Activated B cell treated with CpG ODN at 0.5 μM for 24 hours (primary cell): ENCODE measurements at places on chromosomes 12 and 14.

DNA sequence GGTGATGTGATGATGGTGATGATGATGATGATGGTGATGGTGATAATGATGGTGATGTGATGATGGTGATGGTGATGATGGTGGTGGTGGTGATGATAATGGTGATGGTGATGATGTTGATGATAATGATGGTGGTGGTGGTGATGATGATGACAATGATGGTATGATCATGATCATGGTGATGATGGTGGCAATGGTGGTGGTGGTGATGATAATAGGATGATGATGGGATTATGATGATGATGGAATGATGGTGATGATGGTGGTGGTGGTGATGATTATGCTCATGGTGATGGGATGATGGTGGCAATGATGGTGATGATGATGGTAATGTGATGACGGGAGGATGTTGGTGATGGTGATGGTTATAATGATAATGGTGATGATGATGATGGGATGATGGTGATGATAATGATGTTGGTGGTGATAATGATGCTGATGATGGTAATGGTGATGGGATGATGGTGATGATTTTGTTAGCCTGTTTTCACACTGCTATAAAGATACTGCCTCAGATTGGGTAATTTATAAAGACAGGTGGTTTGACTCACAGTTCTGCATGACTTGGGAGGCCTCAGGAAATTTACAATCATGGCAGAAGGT, 314.8 kb upstream of the SFSWAP start:
- no peak overlapping the region for H3K27ac ChIP-seq
- no peaks in the 10 kb centered on the region for H3K4me1 ChIP-seq
- DNase-seq: no peak
- no peaks in the 10 kb centered on the region for H3K36me3 ChIP-seq
- H3K4me3 ChIP-seq: no peak overlapping the region

GRCh38 chr12:62701492-62701891, 233.5 kb downstream of the PPM1H start:
- H3K27ac ChIP-seq: no peak overlapping the region
- DNase-seq: no peak
- H3K4me1 ChIP-seq: no peaks in the 10 kb centered on the region

DNA sequence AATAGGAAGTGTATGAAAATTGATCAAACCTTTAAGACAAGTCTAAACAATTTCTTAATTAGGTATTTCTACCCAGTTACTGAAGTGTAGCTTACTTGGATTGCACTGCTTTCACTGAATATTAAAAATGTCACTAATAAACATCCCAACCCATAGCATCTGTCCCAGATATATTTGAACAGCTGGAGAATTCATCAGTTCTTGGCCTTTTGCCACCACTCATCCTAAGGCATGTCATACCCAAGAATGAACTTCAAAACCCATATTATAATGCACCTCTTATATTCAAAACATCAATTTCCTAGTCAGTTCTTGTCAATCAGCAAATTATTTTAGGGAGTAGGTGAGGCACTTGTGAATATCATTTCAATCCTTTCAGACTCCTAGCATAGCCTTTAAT, 392.3 kb downstream of the PAWR start:
- H3K4me1 ChIP-seq: no peaks in the 10 kb centered on the region
- no peaks in the 10 kb centered on the region for H3K36me3 ChIP-seq
- no peaks in the 10 kb centered on the region for H3K27me3 ChIP-seq
- no peak for DNase-seq
- no peak overlapping the region for H3K27ac ChIP-seq

GRCh38 chr12:27338473-27338872, 5.8 kb downstream of the BMAL2 start:
- no peak for DNase-seq
- H3K4me1 ChIP-seq: peaks cover 9% of the 10 kb centered on the region
- peaks cover under 1% of the 10 kb centered on the region for H3K36me3 ChIP-seq
- peaks cover 6% of the 10 kb centered on the region for H3K27me3 ChIP-seq
- no peak overlapping the region for H3K27ac ChIP-seq

DNA sequence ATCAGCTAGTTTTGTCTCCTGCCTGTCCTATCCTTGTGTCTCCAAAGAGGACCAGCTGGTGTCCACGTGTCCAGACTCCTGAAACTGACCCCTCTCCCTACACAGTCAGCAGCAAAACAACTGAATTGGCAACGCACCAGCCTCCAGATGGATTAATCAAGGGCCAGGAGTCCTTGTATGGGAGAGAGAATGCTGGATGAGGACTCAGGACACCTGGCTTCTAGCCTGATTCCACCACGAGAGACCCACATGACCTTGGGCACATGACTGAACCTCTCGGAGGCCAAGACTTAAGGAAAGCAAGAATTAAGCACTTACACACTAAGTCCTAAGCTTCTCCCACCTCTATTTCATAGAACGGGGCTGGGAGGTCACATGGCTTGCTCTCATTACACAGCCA, 60.4 kb upstream of the CMKLR1 start:
- no peak overlapping the region for H3K27ac ChIP-seq
- no peak overlapping the region for H3K4me3 ChIP-seq
- H3K36me3 ChIP-seq: no peaks in the 10 kb centered on the region
- H3K4me1 ChIP-seq: no peaks in the 10 kb centered on the region
- no peak for DNase-seq
- peaks cover 9% of the 10 kb centered on the region for H3K27me3 ChIP-seq

GRCh38 chr12:1413930-1414329, 180.5 kb downstream of the FBXL14 start:
- no peaks in the 10 kb centered on the region for H3K4me1 ChIP-seq
- peaks cover 73% of the 10 kb centered on the region for H3K36me3 ChIP-seq
- H3K27ac ChIP-seq: no peak overlapping the region
- DNase-seq: no peak
- H3K4me3 ChIP-seq: no peak overlapping the region
- H3K27me3 ChIP-seq: no peaks in the 10 kb centered on the region

- DNase-seq: no peak
- no peak overlapping the region for H3K4me3 ChIP-seq
- no peaks in the 10 kb centered on the region for H3K27me3 ChIP-seq
Observed at GRCh38 chr12:124558313-124558712, 9.1 kb downstream of the NCOR2 start.

DNA sequence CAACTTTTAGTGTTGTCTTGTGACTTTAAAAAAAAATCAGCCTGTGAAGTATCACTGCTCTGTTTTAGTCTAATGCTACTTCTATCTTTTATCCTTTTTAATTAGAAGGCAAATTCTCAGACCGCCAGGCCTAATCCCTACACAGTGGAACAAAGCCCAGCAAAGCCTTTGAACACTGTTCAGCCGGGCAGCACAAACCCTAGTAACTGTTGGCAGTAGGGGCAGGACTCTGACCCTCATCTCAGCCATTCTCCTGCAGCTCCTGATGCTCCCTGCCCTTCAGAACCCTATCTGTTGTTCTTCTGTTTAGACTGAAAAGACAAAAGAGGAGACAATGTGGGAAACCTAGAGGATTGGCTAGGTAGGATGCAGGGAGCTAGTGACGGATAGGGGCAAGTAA, 78.0 kb upstream of the OTX2 start:
- no peak overlapping the region for H3K27ac ChIP-seq
- H3K4me3 ChIP-seq: no peak overlapping the region
- no peaks in the 10 kb centered on the region for H3K4me1 ChIP-seq
- no peaks in the 10 kb centered on the region for H3K36me3 ChIP-seq
- no peak for DNase-seq

DNA sequence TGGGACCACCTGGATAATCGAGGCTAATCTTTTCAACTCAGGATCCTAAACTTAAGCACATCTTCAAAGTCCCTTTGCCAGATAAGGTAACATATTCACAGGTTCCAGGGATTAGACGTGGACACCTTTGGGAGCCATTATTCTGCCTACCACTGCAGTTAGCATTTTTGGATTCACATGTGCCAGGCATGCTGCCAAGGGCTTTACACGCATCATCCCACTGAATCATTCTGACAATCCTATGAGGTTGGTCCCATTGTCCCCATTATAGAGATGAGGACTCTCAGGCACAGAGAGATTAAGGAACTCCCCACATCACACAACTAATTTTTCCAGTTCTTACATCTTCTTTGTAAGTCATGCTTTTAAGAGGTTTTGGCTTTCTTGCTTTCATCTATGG, 34.5 kb downstream of the RTN1 start:
- no peaks in the 10 kb centered on the region for H3K36me3 ChIP-seq
- no peak for DNase-seq
- H3K27me3 ChIP-seq: peaks cover 5% of the 10 kb centered on the region
- no peak overlapping the region for H3K4me3 ChIP-seq
- H3K27ac ChIP-seq: no peak overlapping the region

DNA sequence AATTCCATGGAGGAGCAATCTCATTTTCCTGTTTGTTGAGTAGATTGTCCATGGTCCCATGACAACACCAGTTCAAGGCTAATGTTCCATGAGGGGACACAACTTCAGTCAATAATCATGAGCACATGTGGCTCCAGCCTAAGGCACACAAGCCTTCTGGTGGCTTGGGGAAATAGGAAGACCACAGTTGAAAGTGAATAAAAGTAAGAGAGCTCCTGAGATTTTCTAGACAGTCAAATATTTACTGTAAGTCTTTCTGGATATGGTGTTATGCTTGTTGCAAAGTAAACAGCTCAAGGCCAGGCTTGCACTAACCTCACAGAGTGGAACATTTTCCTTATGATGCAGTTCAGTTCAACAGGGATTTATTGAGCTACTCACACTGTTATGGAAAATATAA, 206.9 kb upstream of the SLC38A2 start:
- H3K36me3 ChIP-seq: peaks cover 14% of the 10 kb centered on the region
- no peaks in the 10 kb centered on the region for H3K27me3 ChIP-seq
- peaks cover 2% of the 10 kb centered on the region for H3K4me1 ChIP-seq
- no peak overlapping the region for H3K27ac ChIP-seq
- DNase-seq: no peak
- no peak overlapping the region for H3K4me3 ChIP-seq

- no peaks in the 10 kb centered on the region for H3K27me3 ChIP-seq
- no peak for DNase-seq
- H3K27ac ChIP-seq: peak overlapping the region; percentile 8
- no peaks in the 10 kb centered on the region for H3K36me3 ChIP-seq
- H3K4me1 ChIP-seq: peaks cover 64% of the 10 kb centered on the region
Observed at GRCh38 chr12:27534765-27535161, 10.8 kb downstream of the PPFIBP1 start.

DNA sequence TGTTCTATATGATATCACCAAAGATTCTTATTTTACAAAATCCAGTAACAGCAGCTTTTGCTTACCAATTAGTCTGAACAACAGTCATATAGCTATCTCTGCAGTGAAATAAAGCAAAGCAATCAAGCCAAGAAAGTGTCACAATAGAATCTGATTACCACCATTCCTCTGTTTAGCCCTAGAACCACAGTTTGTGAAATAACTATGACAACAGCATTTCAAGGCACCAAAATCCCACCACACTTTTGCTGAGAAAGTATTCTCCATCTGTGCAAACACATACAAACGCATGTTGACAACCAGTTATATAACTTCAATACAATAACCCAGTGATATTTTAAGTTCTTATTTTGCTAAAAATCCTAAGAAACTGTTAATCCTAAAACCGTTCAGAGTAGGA, 7.4 kb downstream of the PPP1R13B start:
- H3K36me3 ChIP-seq: peaks cover 3% of the 10 kb centered on the region
- no peaks in the 10 kb centered on the region for H3K27me3 ChIP-seq
- H3K4me3 ChIP-seq: no peak overlapping the region
- no peak for DNase-seq
- no peaks in the 10 kb centered on the region for H3K4me1 ChIP-seq

DNA sequence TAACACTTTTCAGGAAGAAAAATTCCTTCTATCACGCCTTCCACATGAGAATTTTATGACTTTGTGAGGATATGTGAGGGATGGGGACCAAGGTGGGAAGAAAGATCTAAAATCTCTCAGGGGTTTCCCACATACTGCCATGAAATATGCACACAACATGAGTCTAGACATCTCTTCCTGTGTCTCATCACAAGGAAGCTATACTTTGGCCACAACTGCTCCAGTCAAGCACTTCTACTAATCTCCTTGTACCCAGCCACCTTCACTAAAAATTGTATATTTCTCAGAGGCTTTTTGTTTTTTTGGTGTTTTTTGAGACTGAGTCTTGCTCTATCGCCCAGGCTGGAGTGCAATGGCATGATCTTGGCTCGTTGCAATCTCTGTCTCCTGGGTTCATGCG, 3.2 kb downstream of the OSBPL8 start:
- H3K27ac ChIP-seq: peak overlapping the region; percentile 76
- peaks cover 9% of the 10 kb centered on the region for H3K36me3 ChIP-seq
- no peak for DNase-seq
- no peaks in the 10 kb centered on the region for H3K27me3 ChIP-seq

DNA sequence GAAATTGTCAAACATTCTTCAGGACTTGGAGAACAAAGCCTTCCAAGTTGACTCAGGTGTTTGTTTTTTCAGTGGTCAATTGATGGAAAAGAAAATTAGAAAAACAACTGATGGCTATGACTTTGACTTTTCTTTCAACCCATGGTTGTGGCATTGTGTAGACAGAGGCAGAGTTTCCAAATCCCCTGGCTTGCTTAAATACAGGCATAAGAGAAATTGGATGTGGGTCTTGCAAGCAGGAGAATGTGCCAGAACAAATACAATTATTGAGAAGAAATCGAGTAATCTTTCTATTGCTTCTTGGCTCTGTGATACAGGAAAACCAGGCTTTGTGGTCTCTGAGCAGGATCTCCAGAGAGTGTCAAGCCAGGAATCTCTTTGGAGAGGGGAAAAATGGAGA, 40.9 kb upstream of the FRMD6 start:
- no peaks in the 10 kb centered on the region for H3K4me1 ChIP-seq
- no peak for DNase-seq
- H3K27ac ChIP-seq: no peak overlapping the region
- H3K36me3 ChIP-seq: no peaks in the 10 kb centered on the region
- no peak overlapping the region for H3K4me3 ChIP-seq

GRCh38 chr14:21867541-21867940, 193.9 kb upstream of the OR4E1 start:
- no peak overlapping the region for H3K4me3 ChIP-seq
- H3K4me1 ChIP-seq: no peaks in the 10 kb centered on the region
- H3K27ac ChIP-seq: no peak overlapping the region
- DNase-seq: no peak
- no peaks in the 10 kb centered on the region for H3K36me3 ChIP-seq

DNA sequence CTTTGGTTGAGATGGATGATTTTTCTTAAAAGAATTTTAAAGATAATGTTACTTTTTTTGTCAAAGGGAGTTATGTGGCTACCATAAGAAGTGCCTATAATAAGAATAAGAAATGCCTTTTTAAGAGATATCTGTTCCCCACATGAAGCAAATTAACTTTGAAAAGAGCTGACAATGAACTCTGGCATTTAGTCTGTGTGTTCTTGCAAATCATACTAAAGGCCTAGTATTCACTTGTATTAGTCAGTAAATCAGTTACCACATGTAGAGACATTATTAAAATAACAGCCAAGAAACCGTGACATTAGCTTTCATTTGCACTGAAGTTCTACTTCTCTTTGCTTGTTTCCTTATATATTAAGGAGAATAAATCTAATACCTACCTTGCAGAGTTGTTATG, 296.3 kb downstream of the CCDC91 start:
- no peak overlapping the region for H3K27ac ChIP-seq
- peaks cover 18% of the 10 kb centered on the region for H3K36me3 ChIP-seq
- no peaks in the 10 kb centered on the region for H3K27me3 ChIP-seq
- no peak overlapping the region for H3K4me3 ChIP-seq
- H3K4me1 ChIP-seq: no peaks in the 10 kb centered on the region

GRCh38 chr14:105689722-105690121, 163.3 kb downstream of the TMEM121 start:
- H3K27ac ChIP-seq: peak overlapping the region; percentile 90
- H3K27me3 ChIP-seq: no peaks in the 10 kb centered on the region
- H3K4me1 ChIP-seq: peaks cover 66% of the 10 kb centered on the region
- no peaks in the 10 kb centered on the region for H3K36me3 ChIP-seq

- peak; percentile 50 for DNase-seq
- no peaks in the 10 kb centered on the region for H3K27me3 ChIP-seq
- no peak overlapping the region for H3K4me3 ChIP-seq
- peaks cover 31% of the 10 kb centered on the region for H3K4me1 ChIP-seq
Observed at GRCh38 chr14:23559010-23559925, 3.2 kb downstream of the THTPA start.

GRCh38 chr12:63400718-63401117, 249.7 kb upstream of the AVPR1A start:
- H3K27me3 ChIP-seq: no peaks in the 10 kb centered on the region
- DNase-seq: no peak
- no peaks in the 10 kb centered on the region for H3K4me1 ChIP-seq
